Bronchial smooth muscle cell (primary cell): ENCODE measurements at places on chromosomes 5 and 9. TPM values are rescaled to one million over a fixed set of nuclear protein-coding genes. Genes with fewer than 3 reads are reported as not detected.

CCL27 gene
- 0.09 TPM in 1 of 2 replicates, not detected in the other for total RNA-seq

SLC34A1 gene
- under 0.01 TPM in 1 of 2 replicates, not detected in the other for total RNA-seq

PKN3 gene
- total RNA-seq = 0.34 and 0.79 TPM in 2 replicates

PCDHA12 gene
- total RNA-seq = under 0.01 TPM in 2 replicates

LMX1B gene
- total RNA-seq = not detected in 2 replicates

STK32A gene
- total RNA-seq = 0.09 and 0.32 TPM in 2 replicates

RAD17 gene
- total RNA-seq = 11.6 and 15.1 TPM in 2 replicates

DDX46 gene
- total RNA-seq = 17.3 and 20.5 TPM in 2 replicates

CCDC180 gene
- total RNA-seq = 3.2 and 5.2 TPM in 2 replicates

TSSK1B gene
- total RNA-seq = 0.16 and 0.26 TPM in 2 replicates

LMBRD2 gene
- total RNA-seq = 11.3 and 14.3 TPM in 2 replicates

IGIP gene
- 9.1 and 10.3 TPM in 2 replicates for total RNA-seq

KIF4B gene
- under 0.01 and 0.09 TPM in 2 replicates for total RNA-seq

UTP15 gene
- total RNA-seq = 11.8 and 12.0 TPM in 2 replicates

NR5A1 gene
- not detected in 2 replicates for total RNA-seq

GFRA3 gene
- total RNA-seq = 0.09 TPM in 1 of 2 replicates, not detected in the other

NR2F1 gene
- total RNA-seq = 32.5 and 65.0 TPM in 2 replicates

POLR3G gene
- 2.7 and 4.7 TPM in 2 replicates for total RNA-seq

SMIM33 gene
- not detected in 2 replicates for total RNA-seq

FGF1 gene
- total RNA-seq = 0.34 and 0.47 TPM in 2 replicates

MRPL50 gene
- total RNA-seq = 7.7 and 11.0 TPM in 2 replicates

CSF2 gene
- total RNA-seq = not detected in 2 replicates

PDCD1LG2 gene
- 1.9 and 2.7 TPM in 2 replicates for total RNA-seq

SPATA24 gene
- 3.5 and 7.7 TPM in 2 replicates for total RNA-seq

PCDHB6 gene
- total RNA-seq = 0.16 and 0.17 TPM in 2 replicates

PTGS1 gene
- 18.6 and 26.4 TPM in 2 replicates for total RNA-seq

GIN1 gene
- 4.7 and 5.7 TPM in 2 replicates for total RNA-seq

SPINK7 gene
- not detected in 2 replicates for total RNA-seq

ITGA2 gene
- total RNA-seq = 8.3 and 29.0 TPM in 2 replicates

PCDHGC4 gene
- 3.2 and 3.3 TPM in 2 replicates for total RNA-seq

HRH2 gene
- total RNA-seq = under 0.01 TPM in 1 of 2 replicates, not detected in the other

FOXD4L4 gene
- 0.17 and 0.32 TPM in 2 replicates for total RNA-seq

DBH gene
- not detected in 2 replicates for total RNA-seq

UBE2B gene
- 10.7 and 22.2 TPM in 2 replicates for total RNA-seq

ATP10B gene
- total RNA-seq = not detected in 2 replicates

ERAP2 gene
- 4.4 and 4.8 TPM in 2 replicates for total RNA-seq

SCGB3A2 gene
- total RNA-seq = not detected in 2 replicates

LECT2 gene
- total RNA-seq = not detected in 2 replicates

RNF183 gene
- total RNA-seq = not detected in 2 replicates

PCDH1 gene
- total RNA-seq = under 0.01 and 0.26 TPM in 2 replicates

ANKRD31 gene
- total RNA-seq = 0.09 and 0.16 TPM in 2 replicates

ZNF618 gene
- 5.5 and 7.7 TPM in 2 replicates for total RNA-seq

SPACA9 gene
- total RNA-seq = 2.7 and 4.9 TPM in 2 replicates
